ENCODE measurements at places on chromosomes 4 and X.

GRCh38 chrX:133005042-133005441 is 46.6 kb upstream of the HS6ST2 start:
- no peak for DNase-seq

- DNase-seq: no peak
These were observed 270.1 kb upstream of the LDB2 start for GRCh38 chr4:17168571-17168970.

- no peak for DNase-seq
These were observed 1.5 kb downstream of the SMIM14 start for GRCh38 chr4:39637221-39637585.

DNA sequence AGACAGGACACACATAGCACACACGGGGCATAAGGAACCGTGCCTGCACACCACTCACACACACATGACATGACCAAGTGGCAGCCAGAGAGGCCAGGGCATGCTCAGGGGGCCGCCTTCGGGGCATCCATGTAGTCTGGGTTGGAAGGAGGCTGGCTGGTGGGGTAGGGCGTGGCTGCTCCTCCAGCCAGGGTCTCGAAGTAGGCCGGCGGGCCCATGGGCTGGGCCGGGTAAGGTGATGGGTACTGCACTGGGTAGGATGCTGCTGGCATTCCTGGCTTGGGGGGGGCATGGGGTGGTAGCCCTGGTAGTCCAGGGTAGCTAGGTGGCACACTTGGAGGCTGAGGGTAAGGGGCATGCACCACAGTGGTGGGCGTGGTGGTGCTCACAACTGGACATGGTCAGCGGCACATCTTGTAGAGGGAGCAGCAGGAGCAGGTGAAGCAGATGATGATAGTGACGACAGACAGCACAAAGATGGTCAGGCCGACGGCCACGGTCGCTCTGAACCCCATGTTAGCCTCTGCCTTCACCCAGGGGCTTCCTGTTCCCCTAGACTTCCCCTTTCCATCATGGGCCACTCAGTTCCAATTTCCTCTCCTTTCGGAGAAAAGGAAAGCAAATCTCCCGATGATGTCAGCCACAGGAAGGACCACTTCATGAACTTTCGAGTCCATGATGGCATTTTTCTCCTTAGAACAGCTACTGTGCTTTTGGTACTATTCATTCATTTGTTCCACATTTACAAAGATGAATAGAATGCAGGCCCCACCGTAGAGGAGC is 10.9 kb upstream of the DDX3X start:
- no peak for DNase-seq

DNA sequence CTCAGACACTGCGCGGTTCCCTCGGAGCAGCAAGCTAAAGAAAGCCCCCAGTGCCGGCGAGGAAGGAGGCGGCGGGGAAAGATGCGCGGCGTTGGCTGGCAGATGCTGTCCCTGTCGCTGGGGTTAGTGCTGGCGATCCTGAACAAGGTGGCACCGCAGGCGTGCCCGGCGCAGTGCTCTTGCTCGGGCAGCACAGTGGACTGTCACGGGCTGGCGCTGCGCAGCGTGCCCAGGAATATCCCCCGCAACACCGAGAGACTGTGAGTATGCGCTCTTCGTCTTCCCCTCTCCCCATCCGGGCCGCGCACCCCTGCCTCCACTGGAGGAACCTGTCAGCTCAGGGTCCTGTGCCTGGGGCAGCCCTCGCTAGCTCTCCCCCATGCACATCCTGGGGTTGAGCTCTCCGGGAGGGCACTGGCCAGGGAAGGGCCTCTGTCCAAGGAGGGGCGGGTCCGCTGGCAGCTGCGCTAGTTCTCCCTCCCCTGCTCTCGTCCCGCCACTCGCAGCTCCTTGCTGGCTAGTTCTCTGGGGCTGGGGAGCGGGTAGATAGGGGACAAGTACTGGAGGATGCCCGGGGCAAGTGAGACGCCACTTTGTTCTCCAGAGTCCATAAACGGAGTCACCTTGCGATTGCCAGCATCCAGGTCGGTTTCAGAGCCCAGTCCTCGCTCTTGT is 2.2 kb downstream of the SLIT2 start:
- no peak for DNase-seq

GRCh38 chr4:186642530-186642929 is 81.1 kb downstream of the FAT1 start:
- no peak for DNase-seq

Data from DMS 273 treated with DMSO at 0.1 percent for 48 hours (cell line).